NCI-H1930 (cell line): ENCODE measurements at places on chromosomes 4 and X.

- no peak for DNase-seq
Observed at GRCh38 chr4:183348706-183349659, 26.8 kb upstream of the CLDN24 start.

DNA sequence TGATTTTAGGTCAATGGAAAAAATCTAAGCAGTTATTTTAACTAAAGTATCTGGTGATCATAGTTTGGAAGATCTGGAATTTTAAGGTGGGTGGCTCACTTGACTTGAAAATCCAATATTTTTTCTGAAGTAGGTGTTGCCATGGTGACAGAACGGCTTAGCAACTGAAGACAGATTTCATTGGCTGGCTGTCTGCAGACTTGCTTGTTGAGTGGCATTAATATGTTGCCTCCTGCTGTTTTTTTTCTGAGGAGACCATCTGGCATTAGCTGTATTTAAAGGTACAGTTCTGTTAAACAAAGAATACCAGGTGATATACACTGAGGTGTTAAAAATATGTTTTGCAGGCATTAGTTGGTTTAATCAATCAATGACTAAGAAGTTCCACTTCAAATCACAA lies 19.8 kb downstream of the CPE start:
- peak; percentile 30 for DNase-seq

GRCh38 chr4:181677621-181678020 lies 565.6 kb upstream of the TENM3 start:
- no peak for DNase-seq

DNA sequence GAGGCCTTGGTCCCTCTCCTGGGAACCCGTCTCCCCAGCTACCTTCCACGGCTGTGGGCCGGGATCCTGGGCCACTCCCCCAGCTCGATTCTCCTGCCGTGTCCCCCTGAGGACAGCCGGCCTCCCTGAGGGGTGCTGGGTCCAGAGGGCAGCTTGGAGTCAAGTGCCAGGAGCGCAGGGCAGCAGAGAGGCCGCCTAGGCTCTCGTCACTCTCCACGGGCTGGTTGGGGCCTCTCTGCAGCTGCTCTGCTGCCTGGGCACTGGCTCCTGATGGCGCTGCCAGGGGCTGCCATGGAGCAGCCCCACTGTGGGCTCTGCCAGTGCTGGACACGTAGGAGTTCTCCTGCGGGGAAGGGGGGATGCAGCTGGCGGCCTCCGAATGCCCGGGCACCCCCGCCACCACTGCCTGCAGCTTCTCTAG lies 6.7 kb downstream of the IRAK1 start:
- no peak for DNase-seq

- no peak for DNase-seq
Observed at GRCh38 chr4:25839687-25840086, 23.1 kb downstream of the SEL1L3 start.

DNA sequence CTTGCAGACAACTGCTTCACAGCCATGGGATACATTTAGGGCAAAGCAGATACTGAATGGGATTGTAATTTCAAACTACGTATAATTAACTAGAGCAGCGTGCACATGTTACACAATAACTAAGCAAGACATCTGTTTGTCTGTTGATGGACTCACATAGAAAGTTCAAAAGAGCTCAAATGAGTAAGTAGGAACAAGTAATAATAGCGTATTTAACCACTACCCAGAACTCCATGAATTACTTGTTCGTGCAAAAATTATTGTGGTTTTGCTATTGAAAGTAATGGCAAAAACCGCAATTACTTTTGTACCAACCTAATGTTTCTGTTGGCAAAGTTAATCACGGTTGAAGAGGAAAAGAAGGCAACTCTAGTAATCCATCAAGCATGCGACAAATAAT lies 825.4 kb downstream of the PCDH18 start:
- DNase-seq, result no peak

DNA sequence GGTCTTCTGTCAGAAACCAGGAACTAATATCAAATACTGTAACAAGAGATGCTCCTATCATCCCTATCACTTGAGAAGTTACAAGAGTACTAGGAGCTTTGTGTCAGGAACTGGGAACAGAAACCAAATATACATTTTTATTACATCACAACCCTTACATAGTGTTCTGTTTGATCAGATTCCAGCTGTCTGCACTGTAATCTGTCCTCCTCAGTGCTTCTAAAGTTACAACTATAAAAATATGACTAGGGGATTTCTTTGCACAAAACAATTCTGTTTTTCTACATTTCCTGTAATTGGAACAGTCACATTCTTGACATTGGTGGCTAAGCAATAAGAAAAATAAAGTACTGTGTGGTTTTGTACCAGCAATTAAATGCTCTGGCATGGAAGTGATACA lies 686.0 kb downstream of the PDHA2 start:
- DNase-seq, result no peak
